Heart left ventricle (tissue), 16 donors: ENCODE measurements at places on chromosomes 3 and 15.

DNA sequence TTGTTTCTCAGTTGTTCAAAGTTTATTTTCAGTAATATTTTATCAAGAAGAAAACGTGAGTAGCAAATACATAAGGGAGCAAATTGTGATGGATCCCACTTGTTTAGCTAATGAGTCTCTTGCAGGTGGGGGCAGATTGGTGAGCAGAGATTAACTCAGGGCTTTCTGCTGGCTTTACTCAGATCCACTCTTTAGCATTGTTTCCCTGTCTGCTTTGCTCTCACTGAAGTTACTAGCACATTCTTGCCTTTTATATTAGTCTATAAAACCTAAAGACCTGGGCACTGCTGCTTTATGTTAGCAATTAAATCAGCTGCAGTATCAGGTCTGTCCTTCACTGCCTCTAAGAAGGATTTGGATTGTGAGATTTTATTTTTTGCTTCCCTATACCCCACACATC is 71.5 kb downstream of the STAC start:
- no peak for DNase-seq

DNA sequence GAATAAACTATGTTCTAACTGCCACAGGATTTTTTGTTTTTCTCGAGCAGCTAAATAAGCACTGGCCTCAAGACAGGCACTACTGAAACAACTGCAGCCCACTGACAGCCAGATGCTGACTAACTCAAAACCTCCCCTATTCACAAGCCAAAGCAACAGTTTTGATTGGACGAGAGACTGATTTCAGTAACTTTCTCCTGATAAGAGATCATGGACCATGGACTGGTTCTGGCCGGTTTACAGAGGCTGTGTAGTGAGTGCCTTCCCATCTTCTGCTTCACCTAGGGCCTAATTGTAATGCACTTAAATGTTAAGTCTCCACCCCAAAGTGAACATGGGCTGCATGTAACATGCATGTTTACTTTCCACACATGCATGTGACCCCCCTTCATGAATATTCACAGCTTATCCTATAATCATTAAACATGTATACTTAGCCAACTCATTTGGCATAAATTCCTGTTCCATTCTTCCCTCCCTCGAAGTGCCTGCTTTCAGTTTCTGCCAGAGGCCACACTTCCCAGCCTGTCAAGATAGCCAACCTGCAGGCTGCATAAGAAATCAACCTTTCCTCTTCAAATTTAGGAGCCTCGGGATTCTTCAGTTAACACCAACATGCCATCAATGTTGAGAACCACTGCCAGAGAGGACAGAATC is 108.2 kb downstream of the ULK4 start:
- no peak for DNase-seq

- no peak for DNase-seq
Measured at GRCh38 chr3:162269636-162270458, 773.2 kb downstream of the OTOL1 start.

- no peak for DNase-seq
Measured at GRCh38 chr3:66164155-66164554, 56.6 kb upstream of the SLC25A26 start.

DNA sequence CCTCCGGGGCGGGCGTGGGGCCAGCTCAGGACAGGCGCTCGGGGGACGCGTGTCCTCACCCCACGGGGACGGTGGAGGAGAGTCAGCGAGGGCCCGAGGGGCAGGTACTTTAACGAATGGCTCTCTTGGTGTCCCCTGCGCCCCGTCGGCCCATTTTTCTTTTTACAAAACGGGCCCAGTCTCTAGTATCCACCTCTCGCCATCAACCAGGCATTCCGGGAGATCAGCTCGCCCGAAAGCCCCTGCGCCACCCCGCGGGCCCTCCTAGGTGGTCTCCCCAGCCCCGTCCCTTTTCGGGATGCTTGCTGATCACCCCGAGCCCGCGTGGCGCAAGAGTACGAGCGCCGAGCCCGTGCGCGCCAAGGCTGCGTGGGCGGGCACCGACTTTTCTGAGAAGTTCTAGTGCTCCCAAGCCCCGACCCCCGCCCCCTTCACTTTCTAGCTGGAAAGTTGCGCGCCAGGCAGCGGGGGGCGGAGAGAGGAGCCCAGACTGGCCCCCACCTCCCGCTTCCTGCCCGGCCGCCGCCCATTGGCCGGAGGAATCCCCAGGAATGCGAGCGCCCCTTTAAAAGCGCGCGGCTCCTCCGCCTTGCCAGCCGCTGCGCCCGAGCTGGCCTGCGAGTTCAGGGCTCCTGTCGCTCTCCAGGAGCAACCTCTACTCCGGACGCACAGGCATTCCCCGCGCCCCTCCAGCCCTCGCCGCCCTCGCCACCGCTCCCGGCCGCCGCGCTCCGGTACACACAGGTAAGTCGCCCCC is at the start of gene THBS1:
TSS of gene THBS1 (plus strand) at position 595 of the 757 bp plus-strand sequence. CDS start 779 bp downstream, outside the sequence.
- peak; percentile 88 for DNase-seq

GRCh38 chr3:150090006-150090405 is 119.3 kb upstream of the PFN2 start:
- DNase-seq, result no peak

DNA sequence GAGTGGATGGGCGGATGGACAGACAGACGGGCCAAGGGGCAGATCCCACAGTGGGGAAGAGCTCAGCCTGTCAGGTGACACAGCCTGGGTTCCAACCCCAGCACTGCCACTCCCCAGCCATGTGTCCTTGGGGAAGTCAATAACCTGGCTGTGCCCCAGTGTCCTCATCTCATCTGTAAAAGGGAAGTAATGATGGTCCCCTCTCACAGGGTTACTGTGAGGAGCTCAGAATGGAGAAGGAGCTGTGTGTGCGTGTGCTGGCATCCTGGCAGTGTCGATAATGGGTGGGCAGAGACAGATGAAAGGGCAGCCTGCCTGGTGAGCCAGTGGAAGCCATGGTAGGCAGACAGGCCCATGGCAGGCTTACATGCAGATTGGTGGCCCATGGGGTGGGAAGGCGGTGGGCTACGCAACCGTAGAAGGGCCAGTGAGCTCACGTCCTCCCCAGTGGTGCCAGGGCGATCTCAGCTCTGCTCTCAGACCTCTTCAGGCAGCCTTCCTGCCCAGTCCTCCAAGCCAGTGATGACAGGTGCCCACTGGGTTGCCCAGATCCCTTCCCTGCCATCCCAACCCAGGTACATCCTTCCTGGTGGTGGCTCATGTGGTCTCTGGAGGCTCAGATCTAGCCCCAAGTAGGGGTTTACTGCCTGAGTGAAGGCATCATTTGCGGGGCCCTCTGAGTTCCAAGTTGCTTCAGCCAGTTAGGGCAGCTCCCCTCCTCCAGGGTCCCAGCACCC is 2.3 kb upstream of the DNAJB8 start:
- DNase-seq, result no peak

GRCh38 chr15:101675796-101676582 is 23.8 kb upstream of the TM2D3 start:
- no peak for DNase-seq

- DNase-seq, result no peak
Measured at GRCh38 chr3:42264399-42265058, 1.5 kb downstream of the CCK start.

DNA sequence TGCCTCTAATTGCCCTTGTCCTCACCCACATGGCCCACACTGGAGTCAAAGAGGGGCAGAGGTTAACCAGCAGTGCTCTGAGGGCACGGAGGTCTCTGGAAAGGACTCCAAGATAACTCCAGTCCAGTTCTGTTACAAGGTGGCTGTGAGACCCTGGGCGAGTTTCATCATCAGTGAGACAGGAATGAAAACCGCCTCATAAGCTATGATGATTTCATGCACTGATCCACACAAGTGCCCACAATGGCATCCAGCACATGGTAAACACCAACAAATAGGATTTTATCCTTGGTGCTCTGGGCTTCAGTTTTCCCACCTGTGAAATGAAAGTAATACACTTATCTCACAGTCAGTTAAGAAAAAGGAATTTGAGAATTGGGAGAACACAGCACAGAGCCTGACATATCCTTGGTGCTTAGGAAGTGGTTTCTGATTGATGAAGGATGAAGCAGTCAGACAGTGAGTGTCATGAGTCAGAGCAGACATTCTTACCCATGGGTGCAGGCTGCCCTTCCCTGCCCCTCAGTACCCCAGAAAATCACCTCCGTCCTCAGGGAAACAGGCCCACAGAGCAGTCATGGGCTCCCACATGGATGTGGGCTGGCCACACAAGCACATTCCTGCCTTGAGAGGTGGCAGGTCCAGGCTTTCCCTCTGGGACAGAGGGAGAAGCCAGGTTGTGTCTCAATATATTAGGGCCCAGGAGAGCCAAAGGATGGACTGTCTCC is 48.4 kb downstream of the DAPK2 start:
- DNase-seq, result no peak

DNA sequence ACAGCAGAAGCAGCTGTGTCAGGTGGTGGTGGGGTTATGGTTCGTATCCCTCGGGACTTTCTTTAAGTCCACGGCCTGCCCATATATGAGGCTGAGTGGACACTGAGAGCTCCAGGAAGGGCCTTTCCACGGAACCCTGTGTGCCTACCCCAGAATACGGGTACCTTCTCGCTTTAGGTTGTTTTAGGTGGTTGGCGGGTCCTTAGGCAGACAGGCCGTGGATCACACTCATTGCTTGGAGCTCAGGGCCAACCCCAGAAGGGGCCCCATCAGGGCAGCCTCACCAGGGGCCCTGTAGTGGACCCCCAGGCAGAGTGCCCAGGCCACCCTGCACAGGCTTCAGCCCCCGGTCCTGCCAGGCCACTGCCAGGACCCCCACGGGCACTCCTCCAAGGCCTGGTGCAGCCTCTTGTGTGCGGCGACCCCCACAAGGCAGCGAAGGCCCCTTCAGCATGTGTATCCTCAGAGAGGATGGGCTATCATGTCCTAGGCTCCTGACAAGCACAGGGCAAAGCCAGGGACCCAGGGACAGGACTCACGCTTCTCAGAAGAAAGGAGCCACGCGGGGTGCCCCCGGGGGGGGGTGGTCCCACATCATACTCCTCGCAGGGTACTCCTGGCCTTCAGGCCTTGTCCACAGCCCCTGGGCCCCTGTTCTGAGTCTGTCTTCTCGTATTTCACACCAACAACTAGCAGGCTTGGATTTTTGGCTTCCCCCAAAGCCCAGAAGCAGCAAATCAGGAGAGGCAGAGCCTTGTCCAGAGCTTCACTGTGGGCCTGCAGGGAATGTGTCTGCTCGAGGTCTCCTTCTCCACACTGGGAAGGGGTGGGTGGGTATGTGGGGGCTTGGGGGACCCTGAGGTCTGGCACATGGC is 93.4 kb downstream of the LRRK1 start:
- DNase-seq, result no peak

GRCh38 chr15:74122403-74123130 is 7.8 kb upstream of the ISLR2 start:
- DNase-seq, result no peak

- no peak for DNase-seq
Measured at GRCh38 chr15:89845305-89845893, 30.7 kb upstream of the ANPEP start.

DNA sequence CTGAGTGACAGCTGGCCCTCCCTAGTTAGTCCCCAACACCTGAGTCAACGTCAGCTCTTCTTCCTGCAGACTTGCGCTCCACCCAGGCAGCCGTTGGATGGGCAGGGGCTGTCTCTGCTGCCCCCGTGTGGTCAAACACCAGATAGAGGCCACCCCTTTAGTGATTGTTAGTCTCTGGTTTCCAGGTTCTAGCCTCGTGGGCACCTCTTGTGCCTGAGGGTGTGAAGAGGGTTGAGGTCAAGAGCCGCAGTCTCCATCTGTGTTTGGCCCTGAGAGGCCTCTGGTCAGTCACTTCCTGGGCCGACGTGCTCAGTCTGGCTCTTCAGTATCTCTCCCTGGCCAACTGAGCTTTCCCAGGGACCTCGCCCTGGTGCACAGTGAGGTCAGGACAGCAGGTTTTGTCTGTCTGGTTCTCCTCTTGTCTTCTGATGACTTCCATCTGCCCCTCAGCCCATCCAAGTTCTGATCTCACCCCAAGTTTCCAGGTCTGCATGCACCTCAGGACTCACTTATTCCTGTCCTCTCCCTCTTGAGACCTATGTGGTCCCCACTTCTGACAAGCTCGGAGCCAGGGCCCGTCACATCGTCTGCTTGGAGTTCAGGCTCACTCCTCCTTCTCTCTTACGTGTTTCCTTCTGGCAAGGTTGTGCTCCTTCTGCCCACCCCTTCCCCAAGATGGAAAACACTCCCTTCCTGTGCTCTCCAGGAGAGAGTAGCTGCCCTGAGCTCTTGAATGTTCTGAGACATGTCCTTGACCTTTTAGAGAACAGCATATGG is 20.9 kb downstream of the CD276 start:
- DNase-seq, result peak; percentile 67

- DNase-seq, result no peak
Measured at GRCh38 chr3:152550284-152550683, 281.6 kb downstream of the MBNL1 start.

GRCh38 chr15:48702569-48703236 is 57.2 kb upstream of the FBN1 start:
- DNase-seq, result no peak

DNA sequence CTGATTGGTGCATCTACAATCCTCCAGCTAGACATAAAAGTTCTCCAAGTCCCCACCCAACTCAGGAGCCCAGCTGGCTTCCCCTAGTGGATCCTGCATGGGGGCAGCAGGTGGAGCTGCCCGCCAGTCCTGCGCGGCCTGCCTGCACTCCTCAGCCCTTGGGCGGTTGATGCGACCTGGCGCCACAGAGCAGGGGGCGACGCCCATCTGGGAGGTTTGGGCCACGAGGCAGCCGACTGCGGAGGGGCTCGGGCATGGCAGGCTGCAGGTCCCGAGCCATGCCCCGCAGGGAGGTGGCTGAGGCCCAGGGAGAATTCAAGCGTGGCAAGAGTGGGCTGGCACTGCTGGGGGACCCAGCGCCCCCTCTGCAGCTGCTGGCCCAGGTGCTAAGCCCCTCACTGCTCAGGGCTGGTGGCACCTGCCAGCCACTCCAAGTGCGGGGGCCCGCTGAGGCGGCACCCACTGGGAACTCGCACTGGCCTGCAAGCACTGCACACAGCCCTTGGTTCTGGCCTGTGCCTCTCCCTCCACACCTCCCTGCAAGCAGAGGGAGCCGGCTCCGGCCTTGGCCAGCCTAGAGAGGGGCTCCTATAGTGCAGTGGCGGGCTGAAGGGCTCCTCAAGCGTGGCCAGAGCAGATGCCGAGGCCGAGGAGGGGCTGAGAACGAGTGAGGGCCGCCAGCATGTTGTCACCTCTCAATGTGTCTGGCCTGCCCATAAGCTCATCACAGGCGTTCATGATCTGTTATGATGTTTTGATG is 30.1 kb downstream of the COL6A6 start:
- DNase-seq, result no peak

GRCh38 chr3:105496343-105496742 is 129.6 kb downstream of the ALCAM start:
- no peak for DNase-seq

- no peak for DNase-seq
Measured at GRCh38 chr15:38702178-38702912, 137.7 kb upstream of the RASGRP1 start.

GRCh38 chr15:79433276-79433990 is 1.3 kb downstream of the MINAR1 start:
- DNase-seq, result no peak

- DNase-seq, result no peak
Measured at GRCh38 chr15:70199540-70200410, 102.1 kb upstream of the TLE3 start.
